ENCODE measurements at places on chromosomes 2 and 18.

DNA sequence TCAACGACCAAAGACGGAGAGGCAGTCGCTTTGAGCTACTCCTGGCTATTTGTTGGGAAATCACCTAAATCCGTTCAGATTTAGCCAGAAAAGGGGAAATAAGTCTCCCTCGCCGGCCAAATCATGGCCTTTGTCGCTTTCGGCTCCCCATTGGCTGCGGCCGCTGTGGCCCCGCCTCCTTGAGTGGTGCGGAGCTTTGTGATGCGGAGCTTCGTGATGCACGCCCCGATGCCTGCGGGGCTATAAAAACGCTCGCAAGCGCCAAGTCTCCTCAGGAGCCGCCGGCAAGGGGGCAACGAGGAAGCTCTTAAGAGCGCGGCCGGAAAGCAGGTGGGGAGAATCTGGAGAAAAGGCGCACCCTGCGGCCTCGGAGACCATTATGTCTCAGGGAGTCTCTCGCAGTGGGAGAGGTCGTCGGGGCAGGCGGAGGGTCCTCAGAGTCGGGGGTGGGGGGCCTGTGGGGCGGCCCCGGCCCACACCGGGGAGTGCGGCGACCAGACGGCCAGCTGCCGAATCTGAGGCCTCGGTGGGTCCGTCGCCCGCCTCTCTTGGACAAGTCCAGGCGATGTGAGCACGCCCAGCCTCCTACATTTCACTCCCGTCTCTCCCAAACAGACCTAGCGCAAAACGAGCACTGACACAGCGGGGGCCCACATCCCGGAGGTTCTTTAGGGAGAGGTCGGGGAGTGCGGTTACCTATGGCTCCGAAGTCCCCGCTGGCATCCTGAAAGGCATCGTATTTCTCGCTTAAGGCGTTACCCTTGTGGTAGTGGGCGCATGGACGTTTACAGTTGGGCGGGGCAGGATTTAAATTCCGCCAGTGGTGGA, at the start of gene CABYR:
Gene CABYR, plus strand, starts transcription at position 274 of the 828 bp plus-strand sequence. CDS start 4,053 bp downstream, outside the sequence.
- peak; percentile 54 for DNase-seq

- DNase-seq: no peak
Measured at GRCh38 chr2:129816813-129817574, 162.5 kb upstream of the RAB6C start.

- DNase-seq: no peak
Measured at GRCh38 chr18:55501579-55501978, 86.4 kb downstream of the TCF4 start.

DNA sequence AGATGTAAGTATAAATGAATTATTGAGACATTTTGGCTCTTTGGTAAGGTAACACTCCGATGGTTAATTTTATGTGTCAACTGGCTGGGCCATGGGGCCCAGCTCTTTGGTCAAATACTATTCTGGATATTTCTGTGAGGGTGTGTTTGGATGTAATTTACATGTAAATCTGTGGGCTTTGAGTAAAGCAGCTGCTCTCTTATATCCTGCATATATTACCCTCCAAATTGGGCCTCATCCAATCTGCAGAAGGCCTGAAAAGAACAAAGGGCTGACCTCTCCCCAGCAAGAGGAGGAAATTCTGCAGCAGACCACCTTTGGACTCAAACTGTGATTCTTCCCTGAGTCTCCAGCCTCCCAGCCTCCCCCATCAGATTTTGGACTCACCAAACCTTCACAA, 464.1 kb downstream of the PLCL1 start:
- DNase-seq: no peak

GRCh38 chr2:14422426-14422825, 210.1 kb upstream of the LRATD1 start:
- no peak for DNase-seq

DNA sequence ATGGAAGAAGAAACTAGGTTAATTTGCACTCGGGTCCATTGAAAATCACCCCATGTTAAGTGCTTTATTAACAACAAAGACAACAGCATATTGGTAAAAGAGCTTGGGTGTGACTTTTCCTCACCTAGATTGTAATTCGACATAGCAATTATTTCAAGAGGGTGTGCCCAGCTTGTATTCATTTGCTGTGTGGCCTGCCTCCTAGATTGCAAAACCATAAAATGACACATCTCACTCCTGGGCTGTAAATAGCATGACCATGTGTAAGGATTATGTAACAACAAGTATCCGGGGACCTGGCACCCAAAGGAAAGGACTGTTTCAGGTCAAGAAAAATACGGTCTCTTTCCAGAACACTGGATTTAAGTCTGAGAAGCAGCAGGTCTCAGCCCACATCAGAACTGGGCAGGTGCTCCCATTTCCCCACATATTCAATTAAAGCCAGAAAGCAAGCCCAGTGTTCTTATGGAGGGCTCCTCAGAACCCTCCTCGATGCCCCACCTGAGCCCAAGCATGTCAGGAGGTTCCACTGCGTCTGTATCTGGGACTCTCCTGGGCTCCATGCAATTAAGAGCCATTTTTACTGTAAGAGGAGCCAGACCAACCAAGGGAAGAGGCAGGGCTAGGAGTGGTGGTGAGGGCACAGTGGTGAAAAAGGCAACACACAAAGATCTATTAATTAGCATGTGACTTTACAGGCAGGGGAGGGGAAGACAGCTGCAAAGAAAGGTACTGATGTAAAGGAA, 39.2 kb downstream of the MREG start:
- DNase-seq: no peak

GRCh38 chr2:190139371-190139770, 76.8 kb upstream of the MSTN start:
- DNase-seq: no peak

DNA sequence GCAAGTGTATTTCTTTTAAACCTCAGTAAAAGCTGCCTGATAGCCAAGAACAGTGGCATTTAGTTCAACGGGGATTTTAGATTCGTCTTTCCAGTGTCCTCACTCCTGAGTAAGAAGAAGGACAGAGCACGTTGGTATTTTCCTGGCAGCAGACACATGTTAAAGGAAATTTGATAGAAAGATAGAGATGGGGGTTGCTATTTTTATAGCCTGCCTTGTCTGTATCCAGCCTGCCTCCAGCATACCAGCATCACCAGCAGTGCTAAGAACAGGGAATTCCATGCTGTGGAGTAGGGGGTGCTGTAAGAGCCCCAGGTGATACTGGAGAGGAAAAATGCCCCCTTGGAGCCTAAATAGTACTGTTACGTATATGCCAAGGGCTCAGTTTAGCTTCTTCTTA, 1.1 kb upstream of the SMYD1 start:
- DNase-seq: no peak

GRCh38 chr2:176976736-176977685, 235.6 kb upstream of the HNRNPA3 start:
- DNase-seq: no peak

DNA sequence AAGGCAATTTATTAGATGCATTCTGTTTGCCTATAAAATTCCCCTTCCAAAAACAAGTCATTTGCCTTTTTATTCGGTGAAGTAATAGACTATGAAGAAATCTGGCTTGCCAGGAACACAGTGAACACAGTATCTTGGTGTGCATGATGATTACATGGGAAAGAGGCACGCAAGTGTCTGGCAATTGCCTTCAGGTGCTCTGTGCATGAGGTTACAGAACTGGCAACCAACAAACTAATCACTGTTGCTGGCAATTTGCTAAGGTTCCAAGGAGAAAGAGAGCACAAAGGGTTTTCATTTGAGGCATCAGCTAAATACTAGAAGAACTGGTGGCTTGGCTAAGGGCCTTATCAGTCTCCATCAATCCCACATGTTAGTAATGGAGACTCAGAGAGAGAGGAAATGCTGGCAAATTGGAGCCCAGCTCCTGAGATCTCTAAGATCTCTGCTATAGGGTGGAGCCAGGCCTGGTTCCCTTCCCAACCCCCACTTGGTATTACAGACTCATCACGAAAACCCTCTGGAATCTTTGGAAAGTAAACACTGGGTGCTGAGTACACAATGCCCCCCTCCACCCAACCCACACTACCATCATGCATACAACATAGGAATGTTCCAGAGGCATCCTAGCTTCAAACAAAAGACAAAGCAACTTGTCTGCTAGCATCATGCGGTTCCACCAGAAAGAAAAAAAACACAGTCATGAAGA, 10.4 kb downstream of the RNF152 start:
- DNase-seq: no peak

GRCh38 chr2:44804406-44805265, 136.9 kb upstream of the SIX3 start:
- no peak for DNase-seq

DNA sequence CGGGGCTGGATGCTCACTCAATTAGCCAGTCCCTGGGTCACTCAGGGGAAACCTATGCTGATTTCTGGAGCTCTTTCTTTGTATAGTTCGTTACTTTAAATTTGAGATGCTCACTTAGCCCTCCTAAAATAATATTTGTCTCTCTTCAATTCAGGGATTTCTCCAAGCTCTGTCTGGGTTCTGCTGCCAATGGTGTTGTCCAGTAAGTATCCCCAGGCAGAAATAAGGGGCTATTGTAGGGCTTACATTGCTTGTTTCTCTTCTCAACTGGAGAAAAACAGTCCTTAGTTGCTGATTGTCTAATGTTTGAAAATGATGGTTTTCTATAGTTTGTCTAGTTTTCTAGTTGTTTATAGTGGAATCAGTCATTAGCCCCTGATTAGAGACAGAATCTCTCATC, 5.0 kb downstream of the RAB6C start:
- no peak for DNase-seq

DNA sequence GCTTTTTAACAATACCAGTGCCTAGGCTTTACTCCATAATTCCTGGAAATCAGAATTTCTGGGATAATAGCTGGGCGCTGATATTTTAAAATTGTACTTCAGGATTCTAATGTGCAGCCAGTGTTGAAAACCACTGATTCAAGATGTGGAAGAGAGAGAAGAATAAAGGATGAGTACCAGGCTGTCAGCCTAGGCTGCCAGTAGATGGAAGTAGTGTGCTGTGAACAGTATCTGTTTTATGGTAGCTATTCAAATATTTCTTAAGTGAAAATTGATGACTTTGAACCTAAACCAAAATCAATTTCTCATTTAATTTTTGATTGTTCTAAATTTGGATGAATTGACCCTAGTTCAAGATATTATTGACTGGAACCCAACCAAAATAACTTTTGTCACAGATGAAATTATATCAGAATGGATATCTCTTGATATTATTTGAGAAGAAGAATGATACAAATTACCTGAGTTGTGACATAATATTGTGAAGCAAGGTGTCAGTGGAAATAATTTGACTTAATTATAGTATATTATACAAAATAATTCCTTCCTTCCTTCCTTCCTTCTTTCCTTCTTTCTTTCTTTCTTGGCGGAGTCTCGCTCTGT, 88.0 kb downstream of the COMMD1 start:
- no peak for DNase-seq

DNA sequence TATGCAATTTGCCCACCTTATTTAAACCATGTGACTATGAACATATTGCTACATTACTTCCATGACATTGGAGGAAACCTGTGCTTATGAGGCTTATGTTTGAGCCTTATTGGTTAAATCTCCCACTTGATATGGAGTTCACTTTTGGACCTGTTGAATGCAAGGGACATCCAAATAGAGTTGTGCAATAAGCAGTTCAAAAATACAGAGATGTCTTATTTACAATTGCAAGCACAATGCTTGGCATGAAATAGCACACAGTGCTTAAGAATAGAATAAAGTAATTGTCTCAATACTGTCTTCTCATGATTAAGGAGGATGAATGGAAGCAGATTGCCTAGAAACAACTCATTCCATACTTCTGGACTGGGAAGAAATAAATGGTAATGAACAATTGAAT, 793.5 kb downstream of the METTL4 start:
- no peak for DNase-seq

DNA sequence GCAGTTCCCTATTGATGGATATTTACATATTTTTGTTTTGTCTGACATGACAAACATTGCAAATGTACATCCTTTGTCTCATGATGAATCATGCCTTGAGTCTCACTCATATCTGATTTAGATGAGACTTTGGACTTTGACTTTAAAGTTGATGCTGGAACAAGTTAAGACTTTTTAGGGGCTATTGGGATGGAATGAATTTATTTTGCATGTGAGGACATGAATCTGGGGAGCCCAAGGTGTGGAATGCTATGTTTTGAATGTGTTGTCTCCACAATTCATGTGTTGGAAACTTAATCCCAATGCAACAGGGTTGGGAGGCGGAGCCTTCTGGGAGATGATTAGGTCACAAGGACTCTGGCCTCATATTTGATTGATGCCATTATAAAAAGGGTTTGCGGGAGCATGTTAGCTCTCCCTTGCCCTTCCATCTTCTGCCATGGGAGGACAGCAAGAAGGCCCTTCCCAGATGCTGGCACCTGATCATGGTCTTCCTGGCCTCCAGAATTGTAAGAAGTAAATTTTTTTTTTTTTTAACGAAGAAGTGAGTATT, 29.1 kb upstream of the INO80D start:
- no peak for DNase-seq

All from stimulated activated CD4-positive, alpha-beta T cell treated with anti-CD3 and anti-CD28 coated beads, Interleukin-1b, Interleukin-23, amount 100 ng/mL, for 1 hour (primary cell).